ENCODE measurements at places on chromosomes 1 and 21. TPM values are rescaled to one million over a fixed set of nuclear protein-coding genes. Genes with fewer than 3 reads are reported as not detected.

The TSSK3 gene
- not detected for total RNA-seq

The PLA2G5 gene
- 0.16 TPM for total RNA-seq

The CACNA1S gene
- total RNA-seq, result 0.04 TPM

The RAB42 gene
- 22.5 TPM for total RNA-seq

The OLFML2B gene
- total RNA-seq, result 4.3 TPM

DNA sequence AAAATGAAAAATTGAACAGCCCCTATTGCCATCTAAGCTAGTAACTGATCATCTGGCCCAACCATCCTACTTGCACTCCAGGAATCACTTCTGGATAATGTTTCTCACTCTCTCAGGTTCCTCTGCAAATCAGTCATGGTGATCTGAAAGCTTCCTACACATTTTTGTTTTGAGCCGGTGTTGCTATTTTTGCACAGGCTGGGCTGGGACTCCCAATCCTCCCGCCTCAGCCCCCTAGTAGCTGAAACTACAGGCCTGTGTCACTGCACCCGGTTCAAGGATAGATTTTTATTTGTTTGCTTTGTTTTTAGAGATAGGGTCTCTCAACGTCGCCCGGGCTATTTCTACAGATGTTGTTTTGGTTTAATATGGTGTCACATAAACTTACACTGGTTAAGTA, 40.5 kb upstream of the HMCN1 start:
- no peak for DNase-seq

DNA sequence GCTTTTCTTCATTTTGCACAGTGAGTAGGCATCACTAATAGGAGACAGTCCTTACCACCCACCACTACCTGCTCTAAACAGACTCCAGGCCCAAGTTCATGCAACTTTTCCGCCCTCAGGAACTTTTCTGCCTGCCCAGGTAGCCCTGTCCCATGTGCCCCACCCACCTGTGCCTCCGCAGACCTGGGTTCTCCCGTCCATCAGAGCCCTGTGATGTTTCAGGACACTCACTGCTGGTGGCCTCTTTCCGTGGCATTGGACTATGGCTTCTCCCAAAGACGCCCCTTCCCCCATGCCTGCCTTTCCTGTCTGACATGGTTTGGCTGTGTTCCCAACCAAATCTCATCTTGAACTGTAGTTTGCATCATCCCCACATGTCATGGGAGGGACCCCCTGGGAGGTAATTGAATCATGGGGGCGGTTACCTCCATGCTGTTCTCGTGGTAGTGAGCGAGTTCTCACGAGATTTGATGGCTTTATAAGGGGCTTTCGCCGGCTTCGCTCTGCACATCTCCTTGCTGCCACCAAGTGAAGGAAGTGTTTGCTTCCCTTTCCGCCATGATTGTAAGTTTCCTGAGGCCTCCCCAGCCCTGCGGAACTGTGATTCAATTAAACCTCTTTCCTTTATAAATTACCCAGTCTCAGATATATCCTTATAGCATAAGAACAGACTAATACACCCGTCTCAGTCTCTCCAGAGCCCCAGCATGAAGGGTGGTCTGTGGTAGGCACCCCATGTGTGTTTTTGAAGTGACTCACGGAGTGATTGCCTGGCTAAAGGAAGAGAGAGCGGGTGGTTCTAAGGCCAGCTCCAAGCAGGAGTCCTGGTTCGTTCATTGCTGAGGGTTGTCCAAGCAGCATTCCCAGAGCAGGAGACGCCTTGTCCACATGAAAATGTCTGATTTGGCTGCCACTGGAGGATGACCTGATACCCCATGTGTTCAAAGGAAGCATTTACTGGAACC, 86.0 kb upstream of the ZBTB40 start:
- peak; percentile 30 for DNase-seq

DNA sequence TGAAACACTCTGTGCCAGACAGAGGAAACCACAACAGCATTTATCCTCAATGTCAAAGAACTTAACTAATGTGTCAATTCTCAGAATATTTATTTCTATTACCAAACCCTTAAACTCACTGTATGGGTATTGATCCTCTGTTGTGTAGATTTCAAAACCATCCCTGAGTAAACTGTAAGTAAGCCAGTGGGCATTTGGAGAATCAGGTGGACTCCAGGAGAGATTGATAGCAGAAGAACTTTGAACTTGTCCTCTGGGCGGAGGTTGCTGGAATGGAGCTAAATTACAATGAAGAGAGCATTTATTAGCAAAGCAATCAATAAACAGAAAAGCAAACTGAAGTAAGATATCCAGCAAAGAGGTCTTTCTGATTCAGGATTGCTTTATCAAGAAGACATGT, 216.1 kb downstream of the USH2A start:
- DNase-seq, result no peak

- DNase-seq, result peak; percentile 68
Observed at GRCh38 chr1:58781541-58782177, 2.2 kb downstream of the JUN start.

GRCh38 chr21:46386734-46387088, 62.8 kb downstream of the PCNT start:
- DNase-seq, result no peak

DNA sequence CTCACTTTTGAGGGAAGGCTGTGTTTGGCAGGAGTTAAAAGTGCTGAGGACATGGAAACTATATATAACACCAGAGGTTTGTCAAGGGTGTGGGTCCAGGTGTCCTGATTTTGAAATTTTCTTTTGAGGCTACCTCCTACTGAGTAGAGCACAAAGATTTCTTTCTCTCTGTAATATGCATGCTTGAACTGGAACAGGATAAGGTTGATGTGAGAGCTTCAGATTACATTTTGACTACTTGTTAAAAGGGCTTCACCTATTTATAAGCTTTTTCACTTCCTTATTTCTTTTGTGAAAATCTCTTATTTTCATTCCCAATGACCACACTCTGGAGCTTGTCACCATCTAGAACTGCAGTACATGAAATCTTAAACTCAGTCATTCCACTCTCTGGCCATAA, 59.8 kb upstream of the PLA2G4A start:
- no peak for DNase-seq

GRCh38 chr1:16293538-16293937, 56.6 kb upstream of the CPLANE2 start:
- no peak for DNase-seq

- DNase-seq, result peak; percentile 35
Observed at GRCh38 chr1:198741744-198742143, 102.9 kb downstream of the PTPRC start.

Data from GM23338 (cell line).